ENCODE measurements at places on chromosomes 7 and 10.

DNA sequence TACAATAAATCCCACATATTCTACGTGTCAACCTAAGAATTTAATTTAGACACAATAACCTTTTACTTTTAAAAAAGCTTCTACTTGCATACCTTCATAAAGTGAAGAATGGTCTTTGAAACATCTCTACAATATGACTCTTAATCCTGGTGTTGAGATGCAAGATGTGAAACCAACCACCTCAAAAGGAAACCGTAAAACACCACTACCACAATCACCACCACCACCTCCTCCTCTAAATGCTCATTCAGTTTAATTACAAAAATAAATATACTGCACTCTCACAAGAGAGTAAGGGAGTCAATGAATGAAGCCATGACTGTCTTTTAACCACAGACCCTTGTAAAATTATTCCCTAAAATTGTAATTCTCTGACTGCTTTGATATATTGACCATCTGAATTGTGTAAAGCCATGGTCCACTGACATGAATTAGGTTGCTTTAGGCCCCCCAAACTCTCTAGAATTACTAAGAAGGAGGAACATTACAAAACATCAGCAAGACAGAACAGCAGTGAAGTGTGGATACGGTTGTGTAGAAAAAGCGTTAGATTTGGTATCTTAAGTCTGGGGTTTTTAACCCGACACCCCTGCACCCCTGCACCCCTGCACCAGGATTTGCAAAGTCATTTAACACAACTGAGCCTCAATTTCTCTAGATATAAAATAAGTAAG is 171.4 kb downstream of the SFMBT2 start:
- no peak for DNase-seq

DNA sequence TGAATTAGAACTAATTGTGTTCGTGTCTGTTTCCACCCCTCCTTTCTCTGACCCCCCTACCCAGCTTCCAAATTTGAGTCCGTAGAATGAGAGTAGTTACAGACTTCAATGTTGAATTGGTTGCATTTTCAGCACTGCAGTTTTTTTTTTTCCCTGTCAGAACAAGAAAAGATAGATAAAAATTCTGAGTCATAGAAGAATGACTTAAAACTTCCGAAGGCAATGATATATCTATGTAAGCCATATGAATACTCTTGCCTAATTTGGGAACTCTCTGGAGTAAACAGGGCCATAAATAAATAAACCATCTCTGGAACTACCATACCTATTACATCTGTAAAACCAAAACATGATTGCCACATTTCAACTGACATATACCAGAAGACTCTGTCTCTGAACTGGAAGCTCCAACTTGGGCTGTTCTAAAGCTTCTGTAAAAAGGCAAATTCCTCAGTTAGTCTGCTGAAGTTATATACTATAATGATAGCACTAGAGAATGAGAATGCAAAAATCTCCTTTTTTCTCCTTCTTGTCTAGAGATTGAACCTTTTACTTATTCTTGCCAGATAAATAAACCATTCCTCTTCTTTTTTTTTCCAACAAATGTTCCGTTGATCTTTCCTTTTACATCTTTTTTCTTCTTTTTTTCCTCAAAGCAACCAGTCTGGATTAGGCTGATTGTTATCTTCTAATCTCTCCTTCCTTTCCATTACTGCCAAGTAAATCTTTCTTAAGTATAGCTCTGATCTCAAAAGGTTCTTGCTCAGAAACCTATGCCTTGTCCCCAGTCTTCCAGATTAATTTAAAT is 23.5 kb downstream of the VCL start:
- DNase-seq: no peak

DNA sequence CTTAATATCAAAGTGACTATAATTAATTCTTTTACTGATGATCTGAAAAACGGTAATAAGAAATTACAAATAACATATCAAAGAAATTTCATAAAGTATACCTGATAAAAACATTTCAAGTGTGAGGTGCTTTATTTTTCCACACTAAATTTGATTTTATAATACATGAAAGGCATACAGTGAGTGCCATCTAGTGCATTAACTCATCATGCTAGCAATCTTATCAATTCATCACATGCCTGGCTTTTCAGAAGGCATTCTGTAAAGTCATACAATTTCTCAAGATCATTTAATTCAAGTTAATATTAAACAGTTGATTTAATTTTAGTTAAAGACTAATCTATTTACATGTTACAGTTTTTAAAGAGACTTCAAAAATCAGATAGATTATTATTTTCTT is 1020.9 kb downstream of the GATA3 start:
- DNase-seq: no peak

GRCh38 chr10:60388709-60389301 is 870 bp downstream of the ANK3 start:
- DNase-seq: peak; percentile 36

- DNase-seq: no peak
These were observed 24.1 kb upstream of the DNAJC1 start for GRCh38 chr10:22027364-22028238.
